GM04503 (cell line): ENCODE measurements at places on chromosomes 7 and 10.

- no peak for DNase-seq
Observed at GRCh38 chr10:6221971-6222751, 19.4 kb downstream of the PFKFB3 start.

GRCh38 chr10:23065181-23065948 lies 30.0 kb upstream of the MSRB2 start:
- DNase-seq: peak; percentile 61

DNA sequence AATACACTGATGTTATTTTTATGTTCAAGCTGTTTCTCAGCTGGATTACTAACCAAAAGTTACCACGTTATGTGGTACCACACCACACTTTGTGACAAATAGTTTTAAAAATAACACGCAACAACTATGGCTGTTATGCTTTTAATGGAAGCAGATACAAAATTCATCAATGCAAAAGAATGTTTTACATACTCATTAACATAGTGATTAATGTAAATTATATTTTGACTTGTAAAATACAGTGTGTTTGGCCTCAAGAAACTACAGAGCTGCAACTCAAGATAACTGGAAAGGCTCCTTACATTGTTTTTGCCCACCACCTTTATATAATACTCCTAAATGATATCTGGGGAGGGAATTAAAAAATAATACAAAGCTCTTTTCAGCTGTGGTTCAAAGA lies 25.5 kb downstream of the NCOA4 start:
- no peak for DNase-seq

- peak; percentile 72 for DNase-seq
Observed at GRCh38 chr10:19638182-19638895, 177.9 kb upstream of the PLXDC2 start.

GRCh38 chr7:15418264-15418663 lies 143.6 kb downstream of the AGMO start:
- no peak for DNase-seq

GRCh38 chr10:77081481-77081891 lies 556.1 kb downstream of the KCNMA1 start:
- DNase-seq: no peak

DNA sequence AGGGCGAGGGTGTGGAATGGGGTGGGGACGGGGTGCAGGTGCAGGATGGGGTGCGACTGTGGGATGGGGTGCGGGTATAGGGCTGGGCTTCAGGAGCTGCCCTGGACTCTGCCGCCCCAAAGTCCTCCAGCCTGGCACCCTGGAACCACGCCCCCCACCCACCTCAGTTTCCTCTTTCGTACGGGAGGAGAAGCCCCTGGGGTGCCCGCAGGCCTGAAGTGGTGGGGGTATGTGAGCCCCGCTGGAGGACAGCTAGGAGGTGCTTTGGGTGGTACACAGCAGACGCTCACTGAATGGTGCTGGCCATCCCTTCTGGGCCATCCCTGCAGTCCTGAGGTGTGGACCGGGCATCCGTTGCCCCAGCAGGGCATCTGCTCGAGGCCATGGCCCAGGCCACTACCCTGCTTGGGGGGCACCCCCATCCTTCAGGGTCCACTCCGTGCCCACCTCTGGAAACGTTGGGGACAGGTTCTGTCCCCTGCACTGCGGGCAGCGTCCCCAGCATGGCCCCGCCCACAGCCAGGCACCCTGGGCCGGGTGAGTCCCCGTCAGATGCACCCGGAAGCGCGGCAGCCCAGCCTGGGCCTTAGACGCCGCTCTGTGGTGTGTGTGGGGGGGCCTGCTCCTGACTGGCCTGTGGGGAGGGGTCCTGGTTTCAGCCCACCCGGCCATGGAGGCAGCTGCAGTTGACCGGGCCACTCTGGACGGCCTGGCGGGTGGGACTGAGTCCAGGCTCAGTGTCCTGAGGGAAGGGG lies 41.6 kb downstream of the UNCX start:
- no peak for DNase-seq

DNA sequence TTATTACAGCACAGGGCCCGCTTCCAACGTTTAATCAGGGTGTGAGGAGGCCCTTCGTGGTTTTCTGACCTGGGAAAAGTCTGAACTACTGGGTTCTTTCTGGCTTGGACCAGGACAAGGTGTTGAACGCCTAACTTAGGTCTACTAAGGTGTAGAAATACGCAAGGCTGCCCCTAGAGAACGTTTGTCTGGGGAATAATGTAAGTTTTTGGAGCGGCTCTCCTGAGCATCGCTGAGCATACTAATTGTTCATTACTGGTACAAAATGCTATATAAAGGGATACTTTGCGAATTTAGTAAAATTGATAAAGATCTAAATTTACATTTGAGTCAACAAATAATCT lies 32.4 kb upstream of the TOMM7 start:
- no peak for DNase-seq

- no peak for DNase-seq
Observed at GRCh38 chr10:86970162-86970981, 2.1 kb downstream of the ADIRF start.

GRCh38 chr7:127899411-127899810 lies 131.8 kb downstream of the LRRC4 start:
- no peak for DNase-seq

- DNase-seq: no peak
Observed at GRCh38 chr10:121800146-121800545, 127.7 kb downstream of the ATE1 start.

- no peak for DNase-seq
Observed at GRCh38 chr10:103660364-103661197, 167.1 kb downstream of the NEURL1 start.

GRCh38 chr10:79405995-79406515 lies 39.4 kb downstream of the ZCCHC24 start:
- no peak for DNase-seq

GRCh38 chr10:50885097-50885859 lies at the start of gene A1CF:
Gene A1CF (minus strand): TSS chr10:50885627. CDS start chr10:50859940, 25,687 bp downstream.
- DNase-seq: no peak

- no peak for DNase-seq
Observed at GRCh38 chr10:71241830-71242621, 29.7 kb downstream of the UNC5B start.

DNA sequence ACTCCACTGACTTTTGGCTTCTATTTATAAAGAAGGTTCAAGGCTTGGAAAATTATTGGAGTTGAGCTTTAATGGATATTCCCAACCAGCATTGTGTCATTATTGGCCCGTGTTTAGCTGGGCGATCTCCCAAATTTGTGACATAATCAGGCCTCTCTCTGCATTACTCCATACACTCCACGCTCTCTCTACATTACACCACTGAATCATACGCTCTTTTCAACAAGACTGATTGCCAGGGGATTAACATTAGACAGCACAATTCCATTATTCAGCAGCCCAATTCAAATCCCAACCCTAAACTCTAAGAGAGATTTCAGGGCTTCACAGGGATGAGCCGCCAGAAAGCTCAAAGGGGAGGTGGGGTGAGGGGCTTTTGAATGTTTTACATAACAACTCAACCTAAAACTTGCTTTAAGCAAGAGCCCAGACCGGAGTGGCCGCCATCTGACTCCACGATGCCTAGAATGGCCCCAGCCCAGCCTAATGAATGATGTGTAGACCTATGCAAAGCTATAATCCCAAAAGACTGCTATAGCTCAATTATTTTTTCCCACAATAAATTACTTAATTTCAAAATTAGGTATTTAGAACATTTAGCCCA lies 61.8 kb downstream of the FGFR2 start:
- DNase-seq: no peak

- no peak for DNase-seq
Observed at GRCh38 chr7:133570321-133570720, 317.4 kb downstream of the EXOC4 start.

DNA sequence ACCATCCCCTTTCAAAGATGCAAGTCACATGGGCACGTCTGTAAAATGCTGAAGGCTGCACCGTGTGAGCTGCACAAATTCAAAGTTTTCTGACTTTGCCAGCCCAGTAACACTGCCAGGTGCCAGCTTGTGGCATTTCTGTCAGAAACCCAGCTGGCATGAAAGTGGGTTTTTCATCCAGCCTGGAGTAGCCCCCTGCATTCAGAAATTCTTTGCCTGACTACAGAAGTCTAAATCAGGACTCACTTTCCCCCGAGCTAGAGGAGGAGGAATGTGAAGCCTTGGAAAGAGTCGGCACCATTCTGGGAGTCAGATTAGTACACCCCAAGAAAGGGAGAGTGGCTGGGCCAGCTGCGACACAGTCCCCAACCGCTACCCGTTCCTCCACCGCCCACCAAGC lies 56.7 kb upstream of the EN2 start:
- no peak for DNase-seq

DNA sequence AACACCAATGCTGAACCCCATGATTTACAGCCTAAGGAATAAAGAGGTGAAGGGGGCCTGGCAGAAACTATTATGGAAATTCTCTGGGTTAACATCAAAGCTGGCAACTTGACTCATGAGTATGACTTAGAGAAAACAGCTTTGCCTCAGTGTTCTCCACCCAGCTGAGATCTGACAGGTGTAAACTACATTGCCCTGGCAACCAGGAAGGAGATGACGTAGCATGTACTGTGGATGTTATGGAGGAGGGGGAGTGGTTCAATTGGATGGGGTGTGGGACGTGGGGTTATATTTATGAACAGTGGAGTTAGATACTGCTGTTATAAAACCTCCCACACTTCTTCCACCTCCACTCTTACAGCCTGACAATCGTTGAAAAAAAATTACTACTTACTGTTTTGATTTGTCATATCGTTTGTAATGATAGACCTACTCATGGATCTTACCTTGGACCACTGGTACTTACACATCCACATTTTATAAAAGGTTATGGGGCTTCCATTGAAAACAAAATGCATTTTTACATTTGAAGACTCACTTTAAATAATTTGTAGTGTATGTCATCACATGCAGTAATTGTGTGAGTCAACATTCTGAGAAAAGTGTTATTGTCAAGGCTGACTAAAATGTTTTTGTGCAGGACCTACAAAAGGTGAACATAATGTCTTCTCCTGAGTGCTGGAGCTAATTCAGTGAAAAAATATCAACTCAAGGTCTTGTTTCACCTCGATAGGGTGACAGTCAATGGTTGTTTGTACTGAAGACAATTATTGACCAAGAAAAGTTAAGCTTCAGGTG lies 6.4 kb downstream of the OR2F1 start:
- no peak for DNase-seq

- no peak for DNase-seq
Observed at GRCh38 chr7:26860361-26860760, 4.0 kb downstream of the SKAP2 start.

GRCh38 chr10:132460071-132460470 lies 63.1 kb downstream of the PWWP2B start:
- no peak for DNase-seq

- DNase-seq: peak; percentile 31
Observed at GRCh38 chr7:99267841-99268576, 4.6 kb upstream of the MYH16 start.

DNA sequence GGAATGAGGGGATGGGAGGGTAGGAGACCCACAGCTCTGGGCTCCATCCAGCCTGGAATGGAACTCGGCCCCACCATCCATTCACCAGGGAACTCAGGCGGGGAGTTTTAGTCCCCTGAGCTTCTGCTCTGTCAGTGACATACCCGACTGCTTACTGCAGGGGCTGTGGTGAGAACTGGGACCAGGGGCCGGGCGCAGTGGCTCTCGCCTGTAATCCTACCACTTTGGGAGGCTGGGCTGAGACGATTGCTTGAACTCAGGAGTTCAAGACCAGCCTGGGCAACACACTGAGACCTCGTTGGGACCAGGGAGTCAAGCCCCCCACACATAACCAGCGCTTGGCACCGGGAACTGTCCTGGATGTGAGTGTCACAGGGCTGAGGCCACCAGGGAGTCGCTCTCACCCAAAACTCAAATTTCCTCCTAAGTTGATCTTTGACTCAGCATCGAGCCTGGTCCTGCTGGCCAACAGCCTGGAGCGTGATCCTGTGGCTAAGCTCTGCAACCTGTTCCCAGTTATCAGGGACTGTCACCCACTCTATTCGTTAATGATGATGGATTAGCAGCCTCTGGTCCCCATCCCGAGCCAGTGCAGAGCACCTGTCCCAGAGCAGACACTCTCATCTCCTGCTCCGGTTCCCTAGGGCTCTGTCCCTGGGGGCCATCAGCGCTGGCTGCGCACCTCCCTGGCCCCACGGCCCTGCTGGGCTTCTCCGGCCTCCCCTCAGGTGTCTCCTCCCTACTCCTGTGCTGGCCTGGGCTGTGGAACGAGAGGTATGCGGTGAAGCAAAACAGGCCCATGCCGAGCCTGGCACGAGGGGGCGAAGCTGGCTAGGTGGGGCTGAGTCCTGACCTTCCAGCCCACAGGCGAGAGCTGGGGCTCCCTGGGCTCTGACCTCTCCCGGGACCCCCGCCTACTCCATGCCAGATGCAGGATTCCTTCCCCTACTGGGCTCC lies 902 bp upstream of the CLDN15 start:
- no peak for DNase-seq

- no peak for DNase-seq
Observed at GRCh38 chr10:20065814-20066213, 249.6 kb downstream of the PLXDC2 start.

DNA sequence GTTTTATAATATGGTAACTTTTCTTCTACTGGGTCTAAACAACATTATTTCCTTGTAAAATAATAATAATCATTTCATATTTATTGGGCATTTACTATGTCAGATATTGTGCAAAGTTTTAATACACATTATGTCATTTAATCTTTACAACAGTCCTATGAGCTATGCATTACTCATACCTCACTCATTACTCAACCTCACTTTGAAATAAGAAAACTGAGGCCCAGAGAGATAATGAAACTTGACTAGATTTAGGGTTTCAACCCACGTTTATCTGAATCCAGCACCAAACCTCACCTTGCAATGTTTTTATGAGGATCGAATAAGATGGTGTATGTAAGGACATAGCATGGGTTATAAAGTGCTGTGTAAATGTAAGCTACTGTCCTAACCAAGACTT lies 153.2 kb upstream of the SLC13A1 start:
- DNase-seq: no peak
